Naive thymus-derived CD8-positive, alpha-beta T cell (primary cell): ENCODE measurements at places on chromosomes 11 and 22. TPM values are rescaled to one million over a fixed set of nuclear protein-coding genes. Genes with fewer than 3 reads are reported as not detected.
A peak's percentile ranks its signal among the peaks of the same experiment; 100 is the strongest.

DNA sequence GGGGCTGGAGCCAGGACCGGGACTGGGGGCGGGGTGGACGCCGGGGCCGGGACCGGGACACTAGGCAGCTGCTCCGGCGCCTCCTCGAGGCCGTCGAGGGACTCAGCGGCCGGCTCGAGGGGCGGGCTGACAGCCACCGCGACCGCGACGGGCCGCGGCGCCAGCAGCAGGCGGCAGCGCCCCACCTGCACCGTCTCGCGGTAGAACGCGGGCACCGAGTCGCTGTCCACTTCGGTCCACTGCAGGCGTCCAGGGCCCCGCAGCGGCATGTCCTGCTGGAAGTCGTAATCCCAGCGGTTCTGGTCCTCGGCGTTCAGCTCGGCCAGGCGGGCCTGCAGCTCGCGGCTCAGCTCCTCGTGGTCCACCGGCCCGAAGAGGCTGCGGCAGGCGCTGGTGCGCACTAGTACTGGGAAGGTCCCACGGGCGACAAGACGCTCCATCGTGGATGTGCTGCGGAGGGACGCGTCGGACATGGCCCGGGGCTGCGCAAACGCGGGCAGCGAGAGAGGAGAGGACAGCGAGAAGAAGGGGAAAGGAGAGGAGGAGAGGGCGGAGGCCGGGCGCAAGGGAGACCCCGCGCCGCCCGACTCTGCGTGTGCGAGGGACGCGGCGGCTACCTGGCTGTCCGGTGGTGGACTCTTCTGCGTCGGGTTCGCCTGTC is 428 bp downstream of the CDKN1C start:
- H3K4me1 ChIP-seq, result peaks cover 26% of the 10 kb centered on the region
- DNase-seq, result no peak
- H3K27ac ChIP-seq, result no peak overlapping the region
- peak overlapping the region; percentile 92 for H3K4me3 ChIP-seq
- H3K27me3 ChIP-seq, result peaks cover 2% of the 10 kb centered on the region

Gene HOATZ
- not detected for total RNA-seq

Gene NELL1
- not detected for total RNA-seq

Gene OR51B4
- not detected for total RNA-seq

DNA sequence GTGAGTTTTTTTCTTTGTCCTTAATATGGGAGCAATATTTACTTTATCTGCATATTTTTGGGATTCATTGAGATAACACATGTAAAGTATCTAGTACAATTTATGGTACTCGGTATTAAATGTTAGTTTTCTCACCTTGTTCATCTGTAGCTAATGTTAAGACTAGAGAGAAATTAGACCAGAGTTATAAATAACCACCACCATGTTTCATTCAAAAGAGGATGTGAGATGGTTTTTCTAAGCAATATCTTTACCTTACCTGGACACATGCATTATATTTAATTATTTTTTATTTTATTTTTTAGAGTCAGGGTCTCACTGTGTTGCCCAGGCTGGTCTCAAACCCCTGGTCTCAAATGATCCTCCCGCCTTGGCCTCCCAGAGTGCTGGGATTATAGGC is 18.4 kb downstream of the ARHGAP42 start:
- no peak overlapping the region for H3K4me3 ChIP-seq
- H3K36me3 ChIP-seq, result no peaks in the 10 kb centered on the region
- no peaks in the 10 kb centered on the region for H3K4me1 ChIP-seq
- no peak for DNase-seq

Gene WT1
- total RNA-seq, result not detected
